ENCODE measurements at places on chromosomes 12 and 14.
A peak's percentile ranks its signal among the peaks of the same experiment; 100 is the strongest.

- DNase-seq, result no peak
Measured at GRCh38 chr14:63940387-63940786, 87.6 kb downstream of the SYNE2 start.

- peak; percentile 23 for DNase-seq
Measured at GRCh38 chr12:120055231-120056000, 61.1 kb downstream of the RAB35 start.

DNA sequence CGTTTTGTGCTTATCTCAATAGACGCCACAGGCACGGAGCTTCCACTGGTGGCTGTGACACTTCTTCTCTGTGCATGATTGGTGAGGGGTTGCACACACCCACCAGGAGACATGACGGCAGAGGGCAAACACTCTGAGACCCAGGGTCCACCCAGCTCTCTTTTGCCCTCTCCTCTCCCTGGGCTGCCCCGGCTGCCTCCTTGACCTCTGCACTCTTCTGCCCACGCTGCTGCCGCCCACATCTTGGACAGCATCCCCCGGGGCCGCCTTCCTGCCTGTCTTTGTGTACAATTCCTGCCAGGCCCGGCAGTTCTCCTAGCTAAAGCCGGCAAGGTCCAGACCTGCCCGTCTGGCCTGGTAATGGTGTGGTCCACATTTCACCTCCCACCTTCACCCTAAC lies 44.7 kb downstream of the DPF3 start:
- DNase-seq, result no peak

GRCh38 chr14:64818151-64818550 lies 61.6 kb downstream of the SPTB start:
- no peak for DNase-seq

DNA sequence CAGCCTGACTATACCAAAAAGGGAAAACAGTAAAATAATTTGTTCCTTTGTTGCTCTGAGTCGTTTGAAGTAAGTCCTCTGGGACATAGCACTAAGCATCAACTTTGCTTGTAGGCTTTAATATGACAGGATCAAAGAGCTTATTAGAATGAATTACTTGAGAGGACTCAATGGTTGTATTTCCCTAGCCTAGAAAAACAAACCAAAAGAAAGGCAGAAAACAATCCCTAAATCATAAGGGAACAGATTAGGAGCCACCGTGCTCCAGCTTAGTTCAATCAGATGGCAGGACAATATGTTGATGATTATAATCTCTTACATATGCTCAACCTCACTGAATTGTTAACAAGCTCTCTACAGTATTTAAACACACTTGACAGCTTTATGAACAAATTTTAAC lies 988.4 kb downstream of the FLRT2 start:
- DNase-seq, result no peak

- DNase-seq, result no peak
Measured at GRCh38 chr14:92615451-92615850, 101.9 kb downstream of the RIN3 start.

GRCh38 chr14:94101748-94102147 lies 8.8 kb upstream of the IFI27 start:
- no peak for DNase-seq

DNA sequence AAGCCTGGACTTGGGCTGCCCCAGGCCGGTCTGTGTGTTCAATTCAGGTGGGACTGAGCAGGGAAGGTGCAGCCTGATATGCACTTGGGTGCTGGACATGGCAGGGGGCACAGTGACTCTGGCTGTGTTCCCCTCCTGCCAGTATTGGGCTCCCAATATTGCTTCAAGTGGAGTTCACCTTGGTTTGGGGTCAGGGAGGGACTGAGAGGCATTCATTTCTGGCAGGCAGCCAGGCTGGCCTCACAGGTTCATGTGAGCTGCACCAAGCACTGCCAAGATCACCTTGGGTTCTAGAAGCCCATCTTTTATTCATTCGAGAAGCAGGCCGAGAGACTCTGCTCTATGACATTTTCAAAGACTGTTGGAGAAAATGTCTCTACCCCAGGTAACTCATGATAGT lies 245.0 kb downstream of the CHST11 start:
- DNase-seq, result no peak

DNA sequence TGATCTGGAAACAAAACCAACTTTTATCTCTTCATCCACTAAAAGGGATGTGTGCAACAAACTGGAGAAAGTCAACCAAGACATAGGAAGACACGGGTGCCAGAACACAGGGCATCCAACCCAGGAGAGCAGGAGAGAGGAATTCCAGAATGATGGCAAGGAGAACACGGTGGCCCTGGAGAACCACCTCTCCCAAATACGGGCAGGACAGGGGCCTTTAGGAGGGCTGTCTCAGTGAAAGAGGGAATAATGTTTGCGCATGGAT lies 93.4 kb upstream of the EGLN3 start:
- DNase-seq, result no peak

DNA sequence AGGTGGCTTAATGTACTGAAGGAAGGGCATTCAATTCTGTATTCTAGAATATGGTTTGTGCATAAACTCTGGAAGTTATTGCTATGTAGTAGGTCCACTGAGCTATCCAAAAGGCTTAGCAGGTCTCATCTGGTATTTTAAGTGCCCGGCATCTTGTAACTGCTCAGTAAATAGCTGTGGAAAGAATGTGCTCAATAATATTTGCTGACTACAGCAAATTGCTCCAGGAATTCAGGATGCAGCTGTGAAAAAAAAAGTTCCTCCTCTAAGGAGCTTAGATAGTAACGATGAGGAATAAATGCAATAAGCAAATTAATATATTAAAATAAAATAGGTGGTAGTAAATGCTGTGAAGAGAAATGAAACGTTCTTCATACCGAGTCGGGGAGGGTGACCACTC lies 857.1 kb downstream of the AACS start:
- no peak for DNase-seq

DNA sequence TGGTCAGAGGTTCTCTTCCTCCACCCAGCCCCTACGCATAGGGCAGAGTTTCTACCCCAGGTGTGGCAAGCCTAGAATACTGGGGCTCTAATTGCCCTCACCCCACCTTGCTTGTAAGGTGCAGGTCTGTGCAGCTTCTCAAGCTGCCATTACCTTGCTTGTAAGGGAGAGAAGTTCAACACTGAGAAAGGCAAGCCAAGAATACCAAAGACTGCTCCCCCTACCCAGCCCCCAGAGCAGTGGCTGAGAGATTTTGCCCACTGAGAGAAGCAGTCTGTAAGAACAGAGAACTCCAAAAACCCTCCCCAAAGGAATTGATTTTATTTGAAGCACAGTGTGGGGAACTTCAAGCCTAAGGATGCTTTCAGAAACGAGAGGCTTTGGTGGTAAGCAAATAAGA lies 63.1 kb downstream of the RASSF8 start:
- no peak for DNase-seq

DNA sequence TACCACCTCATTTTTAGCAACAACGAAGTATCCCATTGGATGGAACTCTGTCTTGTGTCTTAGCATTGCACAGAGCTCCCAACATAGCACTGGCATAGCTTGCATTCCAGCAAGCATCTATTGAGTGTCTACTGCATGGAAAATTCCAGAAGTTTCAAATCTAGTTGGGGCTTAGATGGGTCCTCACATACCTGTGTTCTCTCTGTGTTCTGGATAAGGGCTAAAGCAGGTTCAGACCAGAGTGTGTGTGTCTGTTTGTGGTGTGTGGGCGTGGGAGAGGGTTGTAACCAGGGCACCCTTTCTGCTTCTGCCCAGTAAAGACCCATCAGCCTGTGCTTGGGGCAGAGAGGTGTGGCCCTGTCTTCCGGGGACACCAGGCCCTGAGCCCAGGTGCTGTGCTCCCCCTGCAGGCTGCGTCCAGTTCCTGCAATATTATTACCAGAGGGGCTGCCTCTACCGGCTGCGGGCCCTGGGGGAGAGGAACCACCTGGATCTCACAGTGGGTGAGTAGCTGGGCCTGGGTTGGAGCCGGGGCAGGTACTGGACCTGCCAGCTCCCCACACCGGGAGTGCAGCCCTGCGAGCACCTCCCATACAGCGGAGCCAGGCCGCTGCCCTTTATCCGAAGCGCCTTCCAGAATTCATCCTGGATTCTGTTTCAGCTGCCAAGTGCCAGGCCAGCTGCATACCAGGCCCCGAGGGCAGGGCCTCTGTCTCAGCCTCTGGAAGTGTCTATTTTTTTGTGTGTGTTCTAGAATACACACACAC lies 20.3 kb downstream of the RHOF start:
- DNase-seq, result peak; percentile 51

- DNase-seq, result no peak
Measured at GRCh38 chr14:62253171-62253570, 491.0 kb downstream of the SNAPC1 start.

DNA sequence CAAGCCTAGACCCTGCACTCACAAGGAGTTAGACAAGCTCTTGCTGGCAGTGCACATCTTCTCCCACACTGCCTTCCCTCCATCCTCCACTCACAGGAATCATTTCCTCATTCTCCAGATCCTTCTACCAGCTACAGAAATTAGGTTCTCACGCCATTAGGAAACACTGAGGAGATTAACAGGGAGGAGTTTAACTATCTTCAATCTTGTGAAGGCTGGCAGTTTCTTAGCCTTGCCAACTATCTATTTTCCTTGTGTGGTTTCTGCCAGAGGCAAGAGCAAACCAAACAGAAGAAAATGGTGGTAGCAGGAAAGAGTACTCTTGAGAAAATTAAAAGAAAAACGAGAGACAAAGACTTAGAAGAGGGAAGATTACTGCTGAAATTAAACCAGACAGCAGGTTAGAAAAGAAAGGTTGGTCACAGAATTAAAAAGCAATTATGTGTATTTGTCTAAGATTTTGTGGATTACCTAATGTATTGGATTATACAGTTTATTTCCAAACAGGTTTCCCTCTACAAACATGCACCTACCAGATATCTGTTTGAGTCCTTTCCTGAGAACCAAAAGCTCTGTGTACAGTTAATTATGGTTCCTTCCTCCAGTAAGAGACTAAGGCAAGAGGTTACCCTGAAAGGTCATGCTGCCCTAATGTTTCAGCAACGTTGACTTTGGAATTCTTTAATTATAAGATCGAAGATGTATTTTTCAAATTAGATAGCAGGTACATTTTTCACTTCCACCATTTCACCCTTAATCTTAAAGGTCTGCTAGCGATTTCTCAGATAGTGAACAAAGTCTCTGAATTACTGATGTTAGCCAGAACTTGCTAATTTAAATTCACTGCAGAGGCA lies 5.0 kb downstream of the RERG start:
- no peak for DNase-seq

GRCh38 chr12:76688631-76689030 lies 75.3 kb upstream of the ZDHHC17 start:
- DNase-seq, result no peak

DNA sequence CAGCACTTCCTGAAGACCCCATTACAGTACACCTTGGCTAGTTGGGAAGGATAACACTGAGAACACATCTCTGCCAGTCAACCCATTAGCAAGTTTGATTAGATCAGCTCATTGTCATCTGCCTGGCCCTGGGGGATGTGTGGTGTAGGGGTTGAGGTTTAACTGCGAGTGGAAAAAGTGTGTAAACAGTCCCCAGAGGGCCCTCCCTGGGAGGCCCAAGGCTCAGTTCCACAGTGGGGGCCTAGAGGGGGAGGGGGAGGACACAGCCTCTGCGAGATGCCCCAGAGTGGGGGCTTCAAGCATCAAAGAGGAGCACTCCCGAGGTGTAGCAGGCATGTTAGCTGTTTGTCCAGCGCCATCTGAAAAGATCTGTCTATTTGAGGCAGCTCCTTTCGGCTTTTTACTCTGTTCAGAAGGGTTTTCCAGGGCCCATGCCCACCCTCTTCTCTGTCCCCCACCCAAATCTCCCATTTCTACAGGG lies 344 bp downstream of the LPAR5 start:
- peak; percentile 29 for DNase-seq

DNA sequence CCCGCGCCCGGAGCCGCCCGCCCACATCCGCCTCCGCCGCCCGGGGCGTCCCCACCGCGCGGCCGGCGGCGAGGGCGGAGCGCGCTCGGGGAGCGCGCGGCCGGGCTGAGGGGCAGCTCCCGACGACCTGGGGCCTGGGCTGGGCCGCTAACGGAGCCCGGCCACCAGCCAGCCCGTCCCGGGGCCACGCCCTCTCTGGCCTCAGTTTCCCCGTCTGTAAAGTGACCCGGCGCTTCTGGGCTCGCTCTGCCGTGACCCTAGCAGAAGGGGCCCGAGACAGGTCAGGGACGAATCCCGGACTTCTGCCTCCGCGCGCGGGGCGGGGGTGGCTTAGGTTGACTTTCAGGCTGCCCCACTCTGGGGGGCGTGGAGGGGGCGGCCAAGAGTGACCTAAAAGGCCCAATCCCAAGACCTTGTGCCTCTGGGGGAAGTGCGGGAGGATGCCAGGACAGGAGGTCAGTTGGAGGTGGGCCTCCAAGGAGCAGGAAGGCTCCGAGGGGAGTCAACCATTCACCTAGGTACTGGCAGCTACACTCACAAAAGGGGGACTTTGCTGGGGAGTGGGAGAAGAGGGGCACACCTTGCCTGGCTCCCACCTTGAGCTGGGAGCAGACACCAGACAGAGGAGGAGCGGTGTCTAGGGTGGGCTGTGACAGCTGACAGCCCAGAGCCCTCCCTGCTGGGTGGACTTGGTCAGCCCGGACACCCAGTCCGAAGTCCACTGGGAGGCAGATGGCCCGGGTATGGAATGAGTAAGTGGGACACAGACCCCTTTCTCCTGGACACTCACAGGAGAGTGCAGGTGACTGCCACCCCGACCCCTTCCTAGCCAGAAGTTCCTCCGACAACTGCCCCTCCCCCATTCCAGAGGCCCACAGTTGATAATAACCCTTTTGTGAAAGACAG lies 486 bp upstream of the AKT1 start:
- DNase-seq, result peak; percentile 65

GRCh38 chr12:43289426-43289801 lies 262.6 kb downstream of the ADAMTS20 start:
- peak; percentile 66 for DNase-seq

DNA sequence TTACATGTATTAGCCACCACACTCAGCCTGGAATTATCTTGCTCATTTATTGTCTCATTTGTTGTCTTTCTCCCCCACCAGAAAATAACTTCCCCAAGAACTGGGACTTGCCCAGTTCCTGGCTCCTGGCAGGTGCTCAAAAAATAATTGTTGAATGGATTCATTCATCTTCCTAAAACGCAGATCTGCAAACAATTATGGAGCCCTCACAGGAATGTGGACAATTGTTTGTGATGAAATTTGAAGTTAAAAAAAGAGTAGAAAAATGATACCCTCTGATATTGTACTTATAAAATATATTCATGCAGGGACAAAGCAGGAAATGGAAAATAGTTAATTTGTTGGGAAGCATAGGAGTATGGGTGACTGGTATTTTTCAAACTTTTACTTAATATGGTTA lies 60.7 kb upstream of the MAP1LC3B2 start:
- peak; percentile 82 for DNase-seq

GRCh38 chr12:121580959-121581685 lies at the start of gene KDM2B:
TSS of gene KDM2B (minus strand) at chr12:121581023. CDS start at chr12:121580911, 112 bp downstream.
- no peak for DNase-seq

DNA sequence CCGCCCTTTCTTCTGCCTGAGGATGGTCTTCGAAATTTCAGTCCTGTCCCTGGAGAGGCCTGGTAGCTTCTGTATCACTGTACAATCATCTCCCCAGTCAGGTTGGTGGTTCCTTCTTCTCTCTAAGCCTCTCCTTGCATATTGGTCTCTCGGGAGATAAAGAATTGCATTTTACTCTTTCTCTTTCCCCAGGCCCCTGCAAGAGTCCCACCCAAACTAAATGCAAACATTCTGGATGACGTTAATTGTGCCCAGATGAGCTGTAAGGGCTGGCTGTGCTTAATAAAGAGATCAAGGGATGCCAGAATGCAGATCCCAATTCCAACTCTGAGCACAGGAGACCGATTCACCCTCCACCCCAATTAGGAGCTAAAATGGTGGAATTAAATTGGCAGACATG lies 835.4 kb upstream of the TMEM132C start:
- no peak for DNase-seq
